NCI-H446 (cell line): ENCODE measurements at places on chromosomes 16 and 17.
A peak's percentile ranks its signal among the peaks of the same experiment; 100 is the strongest.

GRCh38 chr17:69523244-69523861 is 108.9 kb downstream of the MAP2K6 start:
- peak; percentile 25 for DNase-seq

DNA sequence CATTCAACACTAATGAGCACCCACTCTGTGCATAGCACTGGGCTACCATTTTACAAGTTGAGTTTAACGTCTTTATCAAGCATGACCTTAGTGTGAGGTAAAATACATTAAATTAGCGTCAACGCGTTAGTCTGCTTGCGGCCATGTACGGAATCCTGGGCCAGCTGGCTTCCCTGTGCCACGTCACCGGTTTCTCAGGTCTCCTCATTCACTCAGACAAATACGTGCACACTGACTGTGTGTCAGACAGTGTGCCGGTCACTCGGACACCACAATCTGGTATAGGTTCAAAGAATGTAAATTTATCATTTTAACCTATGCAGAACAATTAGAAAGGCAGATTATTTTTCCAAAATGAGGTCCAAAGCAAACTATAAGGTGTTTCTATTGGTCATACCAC is 21.4 kb upstream of the YWHAE start:
- no peak for DNase-seq

DNA sequence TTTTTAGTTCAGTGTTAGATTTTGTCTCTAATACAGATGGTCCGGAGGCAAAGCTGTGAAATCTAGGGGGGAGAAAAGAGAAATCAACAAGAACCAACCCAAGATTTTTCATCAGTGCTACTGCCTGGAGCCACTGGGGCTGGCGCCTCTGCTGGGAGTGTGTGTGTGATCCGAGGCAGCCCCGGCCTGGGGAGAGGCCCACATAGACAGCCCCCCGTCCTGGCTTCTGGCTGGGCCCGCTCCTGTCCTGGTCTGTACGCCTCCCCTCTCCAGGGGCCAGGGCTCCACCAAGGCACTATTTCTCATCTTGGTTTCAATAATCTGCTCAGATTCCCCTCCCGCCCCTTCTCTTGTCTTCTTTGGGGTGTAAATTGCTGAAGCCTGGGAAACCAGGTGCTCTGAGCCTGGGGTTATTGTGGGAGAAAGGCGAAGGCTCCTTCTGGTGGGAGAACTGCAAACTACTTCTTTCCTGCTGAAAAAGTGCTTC is 7.8 kb downstream of the BAHCC1 start:
- DNase-seq = no peak

DNA sequence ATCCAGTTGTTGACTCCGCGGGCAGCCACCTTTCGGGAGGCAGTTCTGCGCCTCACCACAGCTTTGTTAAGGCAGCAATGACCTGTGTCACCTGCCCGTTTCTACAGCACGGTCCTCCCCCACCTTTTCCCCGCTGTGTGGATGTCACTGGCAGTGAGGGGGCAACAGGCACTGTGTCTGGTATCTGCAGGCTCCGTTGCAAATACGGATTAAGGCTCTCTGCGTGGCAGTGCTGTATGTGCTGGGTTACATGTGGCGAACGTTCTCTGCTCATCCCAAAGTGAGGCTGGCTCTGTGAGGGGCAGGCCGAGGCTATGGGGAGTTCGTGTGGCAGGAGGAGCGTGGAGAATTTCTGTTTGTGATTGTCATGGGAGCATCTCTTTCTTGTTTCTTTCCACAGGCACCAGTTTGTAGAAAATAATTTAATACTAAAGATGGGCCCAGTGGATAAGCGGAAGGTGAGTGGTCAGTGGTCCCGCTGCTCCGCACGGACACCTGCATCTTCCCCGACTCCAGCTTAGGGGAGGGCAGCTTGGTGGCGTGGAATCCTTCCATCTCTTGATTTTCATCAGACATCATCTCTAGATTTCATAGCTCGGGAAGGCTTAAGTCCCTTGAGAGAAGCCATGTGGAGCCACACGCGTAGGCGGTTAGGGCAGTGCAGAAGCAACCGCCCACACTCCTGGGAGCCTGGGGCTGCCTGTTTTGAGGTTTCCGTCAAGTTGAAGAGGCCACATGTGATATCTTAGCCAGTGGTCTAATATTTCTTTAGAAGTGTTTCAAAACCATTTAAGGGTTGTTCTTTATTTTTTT is 57.8 kb downstream of the PDPK1 start:
- no peak for DNase-seq

- no peak for DNase-seq
Measured at GRCh38 chr16:82824408-82824807, 197.6 kb downstream of the CDH13 start.
